Pancreas (tissue), 10 donors: ENCODE measurements at places on chromosomes 2 and 18. TPM values are rescaled to one million over a fixed set of nuclear protein-coding genes. Genes with fewer than 3 reads are reported as not detected.

TAF4B gene
- 1.1 TPM for polyA plus RNA-seq

REG3G gene
- polyA plus RNA-seq: 997 TPM

BOLL gene
- not detected for polyA plus RNA-seq

IL1F10 gene
- not detected for polyA plus RNA-seq

DNA sequence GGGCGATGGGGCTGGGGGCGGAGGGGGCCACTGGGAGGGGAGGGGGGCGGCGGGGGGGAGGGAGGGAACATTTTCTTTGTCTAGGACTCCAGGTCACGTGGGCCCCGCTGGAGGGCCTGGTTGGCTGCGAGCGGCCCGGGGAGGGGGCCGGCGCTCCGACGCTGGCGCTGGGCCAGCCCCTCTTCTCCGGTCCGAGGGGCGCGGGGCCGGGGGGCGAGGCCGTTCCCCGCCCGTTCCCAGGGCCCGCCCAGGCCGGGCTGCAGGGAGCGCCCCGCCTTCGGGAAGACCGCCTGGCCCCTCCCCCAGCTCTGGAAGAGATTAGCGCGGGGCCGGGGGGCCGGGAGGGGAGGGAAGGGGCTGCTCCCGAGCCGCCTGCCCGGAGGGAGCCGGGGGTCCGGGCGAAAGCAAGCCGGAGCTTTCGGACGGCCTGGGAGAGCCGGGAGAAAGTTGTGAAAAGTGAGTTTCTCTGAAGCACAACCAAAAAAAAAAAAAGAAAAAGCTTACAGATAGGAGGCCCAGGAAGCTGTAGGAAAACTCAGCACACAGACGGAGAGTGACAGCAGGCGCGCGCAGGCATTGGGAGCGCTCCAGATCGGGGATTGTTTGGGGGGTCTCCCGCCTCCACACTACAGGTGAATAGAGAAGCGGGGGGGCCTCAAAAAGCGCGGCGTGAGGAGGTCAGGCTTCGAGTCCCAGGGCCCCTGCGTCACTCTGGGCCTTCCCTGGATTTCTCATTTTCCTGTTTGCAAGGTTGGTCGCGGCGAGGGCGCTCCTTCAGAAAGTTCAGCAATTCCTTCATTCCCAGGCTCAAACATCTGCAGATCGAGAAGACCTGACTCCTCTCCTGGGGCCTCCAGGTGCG is 84.1 kb upstream of the POMC start:
- peak; percentile 77 for DNase-seq

GRCh38 chr2:232966122-232966521 is 46.9 kb downstream of the NGEF start:
- no peak for DNase-seq

GRCh38 chr18:8561123-8561910 is 47.9 kb upstream of the RAB12 start:
- no peak for DNase-seq

GRCh38 chr2:27921880-27922547 is 31.5 kb downstream of the BABAM2 start:
- no peak for DNase-seq

- no peak for DNase-seq
Observed at GRCh38 chr2:208609166-208609804, 202.7 kb downstream of the PTH2R start.

GRCh38 chr18:23273443-23273966 is 138.2 kb downstream of the CABLES1 start:
- no peak for DNase-seq

DNA sequence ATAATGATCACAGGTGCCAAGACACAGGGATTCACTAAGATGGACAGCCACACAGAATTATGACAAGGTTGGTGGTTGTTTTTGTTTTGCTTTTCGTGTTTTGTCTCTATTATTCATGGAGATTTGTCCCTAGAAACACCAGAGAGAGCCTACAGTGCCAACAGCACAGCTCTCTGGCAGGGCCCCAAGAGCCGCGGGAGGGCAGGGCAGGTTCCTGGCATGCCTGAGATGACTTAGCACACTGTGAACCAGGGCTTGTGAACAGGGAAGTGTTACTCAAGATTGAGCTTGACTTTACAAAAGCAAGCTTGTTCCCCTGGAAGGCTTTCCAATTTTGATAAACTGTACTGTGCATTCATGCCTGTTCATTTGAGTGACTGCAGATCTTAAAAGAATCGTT is 437.4 kb upstream of the SALL3 start:
- peak; percentile 87 for DNase-seq

- DNase-seq: no peak
Observed at GRCh38 chr2:11161747-11162146, 6.5 kb downstream of the SLC66A3 start.

DNA sequence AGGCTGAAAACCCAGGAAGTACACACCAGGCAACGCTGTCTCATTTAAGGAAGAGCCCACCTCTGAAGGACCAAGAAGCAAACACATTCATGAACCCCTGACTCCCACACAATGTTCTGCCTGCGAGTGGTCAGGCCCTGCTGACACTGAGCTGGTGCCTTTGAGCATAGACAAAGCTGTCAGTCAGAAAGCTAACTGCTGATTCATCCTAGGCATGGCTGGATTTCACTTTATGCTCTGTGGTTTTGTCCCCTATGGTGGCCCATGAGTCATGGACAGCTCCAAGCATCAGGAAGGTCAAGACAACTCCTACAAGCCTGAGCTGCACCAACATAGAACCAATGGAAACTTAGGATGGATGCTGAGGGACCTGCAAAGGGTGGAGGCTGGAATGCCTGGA is 78.9 kb downstream of the UXS1 start:
- DNase-seq: no peak

DNA sequence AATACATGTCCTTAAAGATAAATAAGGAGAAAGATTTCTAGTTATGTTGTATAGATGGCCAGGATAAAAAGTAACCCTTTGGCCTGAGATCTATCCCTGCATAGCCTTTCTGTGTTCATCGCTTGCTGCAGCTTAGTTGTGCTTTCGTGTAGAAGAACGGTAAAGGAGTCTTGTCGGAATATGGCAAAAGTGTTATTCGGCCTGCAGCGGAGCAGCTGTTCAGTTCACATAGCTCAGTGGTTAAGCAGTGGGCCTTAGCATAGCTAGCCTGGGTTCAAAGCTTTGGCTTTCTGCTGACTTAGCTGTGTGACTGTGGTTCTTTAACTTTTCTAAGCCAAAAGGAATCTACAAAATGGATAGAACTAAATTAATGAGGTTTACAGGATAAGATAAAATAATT is 55.4 kb downstream of the MALT1 start:
- no peak for DNase-seq
